SHP77 treated with DMSO at 0.1 percent for 48 hours (cell line): ENCODE measurements at places on chromosomes 1 and 21.

GRCh38 chr1:4086921-4087320 is 186.8 kb upstream of the C1orf174 start:
- DNase-seq, result no peak

- no peak for DNase-seq
These were observed 30.4 kb downstream of the H3-3A start for GRCh38 chr1:226092965-226093364.

DNA sequence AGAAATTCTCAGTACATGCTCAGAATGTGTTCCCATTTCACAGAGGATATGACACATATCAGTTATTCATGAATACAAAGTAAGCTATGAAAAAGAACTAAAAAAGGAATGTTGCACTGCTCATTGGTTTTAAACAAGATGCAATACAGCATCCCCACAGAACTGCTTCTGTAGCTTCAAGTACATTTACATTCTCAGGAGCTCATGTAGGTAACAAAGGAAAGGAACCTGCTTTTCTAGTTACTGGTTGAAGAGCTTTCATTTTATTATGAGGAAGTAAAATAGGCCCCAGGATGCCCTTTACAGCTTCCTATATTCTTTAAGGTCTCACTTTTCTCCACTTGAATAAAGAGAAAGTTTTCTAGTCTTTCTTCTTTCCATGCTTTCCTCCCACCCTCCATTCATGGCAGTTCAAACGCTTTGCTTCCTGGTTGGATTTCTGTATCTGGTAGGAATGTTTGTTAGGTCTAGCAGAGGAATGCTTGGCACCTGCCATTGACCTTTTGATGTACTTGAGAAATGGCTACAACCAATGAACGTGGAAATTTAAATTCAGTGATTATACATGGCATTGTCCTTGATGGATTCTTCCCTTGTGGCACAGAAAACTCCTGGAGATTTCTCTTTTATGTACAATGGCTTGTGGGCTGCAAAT is 27.1 kb upstream of the KCNK2 start:
- DNase-seq, result no peak

DNA sequence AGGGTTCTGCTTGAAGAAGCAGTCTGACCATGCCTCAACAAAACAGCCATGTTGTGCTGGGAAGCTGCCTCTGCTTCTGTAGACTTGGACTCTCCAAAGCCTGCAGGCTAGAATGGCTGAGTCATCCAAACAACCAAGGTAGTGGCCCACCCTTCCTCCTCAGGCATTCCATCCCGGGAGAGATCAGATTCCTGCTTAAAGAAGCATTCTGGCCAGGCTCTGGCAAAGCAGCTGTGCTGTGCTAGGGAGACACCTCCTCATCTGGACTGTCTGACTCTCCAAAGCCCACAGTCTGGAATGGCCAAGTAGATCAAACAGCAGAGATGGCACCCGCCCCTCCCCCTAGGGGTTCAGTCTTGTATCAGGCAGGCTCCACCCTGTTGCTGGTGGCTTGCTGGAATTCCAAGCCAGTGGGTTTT is 38.3 kb upstream of the F3 start:
- DNase-seq, result peak; percentile 47

DNA sequence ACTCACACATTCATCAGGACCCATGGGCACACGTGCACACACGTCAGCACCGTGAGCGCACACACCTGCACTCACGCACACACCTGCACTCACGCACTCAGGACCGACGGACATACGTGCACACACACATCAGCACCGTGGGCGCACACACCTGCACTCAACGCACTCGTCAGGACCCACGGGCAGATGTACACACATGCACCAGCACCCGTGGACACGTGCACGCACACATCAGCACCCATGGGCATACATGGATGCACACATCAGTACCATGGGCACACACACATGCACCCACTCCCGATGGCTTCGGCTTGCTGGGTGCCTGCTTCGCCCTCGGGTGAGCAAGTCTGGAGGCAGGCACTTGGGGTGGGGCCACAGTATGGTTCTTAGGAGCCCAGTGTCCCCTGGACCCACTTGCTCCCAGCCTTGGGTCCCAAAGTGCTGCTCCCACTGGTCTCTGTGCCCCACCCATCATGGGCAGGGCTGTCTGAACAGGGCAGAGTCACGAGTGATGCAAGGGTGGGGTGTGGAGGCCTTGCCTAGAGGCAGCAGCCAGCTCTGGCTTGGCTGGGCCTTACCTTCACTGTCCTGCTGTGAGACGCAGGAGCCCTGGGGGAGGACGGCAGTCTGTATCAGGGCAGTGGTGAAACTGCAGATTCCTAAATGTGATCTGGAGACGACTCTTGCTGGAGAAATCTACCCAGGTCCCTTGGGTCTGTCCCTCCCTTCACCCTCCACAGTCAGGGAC is 49.8 kb downstream of the SKI start:
- DNase-seq, result no peak

DNA sequence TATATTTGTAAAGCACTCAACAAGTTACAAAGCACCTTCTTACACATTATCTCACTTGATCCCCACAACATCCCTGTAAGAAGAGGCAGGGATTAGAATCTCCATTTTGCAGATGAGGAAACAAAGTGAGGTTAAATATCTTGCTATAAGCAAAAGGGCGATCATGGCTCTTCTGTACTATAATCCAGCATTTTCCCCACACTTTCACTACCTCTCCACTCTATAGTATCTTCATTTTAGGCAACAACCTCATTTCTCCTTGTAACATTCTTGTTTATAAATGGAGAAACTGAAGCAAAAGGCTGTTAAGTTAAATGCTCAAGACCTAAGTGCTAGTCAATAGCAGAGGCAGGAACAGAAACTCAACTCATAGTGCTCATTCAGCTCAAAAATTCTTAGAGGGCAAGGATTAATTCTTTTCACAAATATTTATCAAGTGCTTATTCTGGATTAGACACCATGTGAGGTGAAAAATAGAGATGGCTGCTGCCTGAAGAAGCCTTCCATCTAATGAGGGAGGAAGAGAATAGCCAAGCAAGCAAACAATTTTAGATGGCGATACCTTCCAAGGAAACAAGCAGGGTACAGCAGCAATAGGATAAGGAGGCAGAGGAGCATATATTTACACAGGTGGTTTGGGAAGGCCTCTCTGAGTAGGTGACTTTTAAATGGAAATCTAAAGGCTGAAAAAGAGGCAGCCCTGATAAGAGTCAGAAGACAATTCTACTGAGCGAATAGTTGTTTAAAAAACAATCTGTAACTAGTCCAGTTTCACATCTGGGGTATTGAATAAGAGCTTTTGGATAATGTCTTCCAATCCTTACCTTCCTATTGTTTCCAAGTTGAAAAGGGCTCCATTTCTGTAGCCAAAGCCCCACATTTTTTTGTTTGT is 3.5 kb downstream of the ERRFI1 start:
- DNase-seq, result no peak

DNA sequence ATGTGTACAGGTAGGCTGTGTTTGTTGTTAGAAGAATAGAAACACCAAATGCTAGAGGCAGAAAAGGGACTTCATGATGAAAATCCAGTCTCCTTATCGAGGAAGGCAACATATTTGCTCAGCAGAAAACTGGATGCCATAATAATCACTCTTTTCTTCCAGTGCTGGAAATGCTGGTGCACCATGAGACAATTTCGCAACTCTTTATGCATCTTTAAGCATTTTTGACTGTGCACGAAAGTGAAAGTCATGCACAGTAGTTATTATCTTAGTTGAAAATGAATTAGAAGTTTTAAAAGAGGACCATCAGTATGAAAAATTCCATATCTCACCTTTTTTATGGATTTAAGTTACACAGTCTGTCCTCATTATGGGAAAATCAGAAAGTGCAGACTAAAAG is 29.1 kb downstream of the SMYD2 start:
- DNase-seq, result no peak

DNA sequence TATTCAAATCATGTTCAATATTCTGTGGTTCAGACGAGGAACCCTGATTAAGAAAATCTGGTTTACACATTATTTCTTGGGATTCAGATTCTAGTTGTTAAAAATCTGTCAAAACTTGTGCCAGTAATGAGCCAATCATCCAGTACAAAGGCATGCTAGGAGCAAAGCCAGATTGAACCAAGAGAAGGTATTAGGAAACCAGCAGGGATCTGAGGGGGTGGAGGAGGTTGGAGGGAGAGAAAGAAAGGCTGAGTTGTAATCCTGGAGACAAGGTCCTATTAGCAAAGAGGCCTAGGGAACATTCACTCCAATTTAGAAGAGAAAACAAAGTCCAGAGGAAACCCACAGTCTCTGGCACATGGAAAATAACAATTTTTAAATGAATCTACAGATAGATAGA is 352.9 kb downstream of the LTN1 start:
- DNase-seq, result no peak

DNA sequence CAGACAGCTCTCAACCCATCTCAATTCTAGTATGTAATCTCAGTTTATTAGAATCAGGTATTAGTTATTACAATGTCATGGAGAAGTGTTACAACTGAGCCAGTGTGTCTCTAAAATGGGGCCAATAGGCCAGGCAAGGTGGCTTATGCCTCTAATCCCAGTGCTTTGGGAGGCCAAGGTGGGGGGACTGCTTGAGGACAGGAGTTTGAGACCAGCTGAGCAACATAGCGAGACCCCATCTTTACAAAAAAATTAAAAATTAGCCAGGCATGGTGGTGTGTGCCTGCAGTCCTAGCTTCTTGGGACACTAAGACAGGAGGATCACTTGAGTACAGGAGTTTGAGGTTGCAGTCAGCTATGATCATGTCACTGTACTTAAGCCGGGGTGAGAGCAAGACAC is 104.9 kb downstream of the BCAR3 start:
- no peak for DNase-seq

GRCh38 chr1:55635856-55636255 is 420.7 kb upstream of the USP24 start:
- no peak for DNase-seq

DNA sequence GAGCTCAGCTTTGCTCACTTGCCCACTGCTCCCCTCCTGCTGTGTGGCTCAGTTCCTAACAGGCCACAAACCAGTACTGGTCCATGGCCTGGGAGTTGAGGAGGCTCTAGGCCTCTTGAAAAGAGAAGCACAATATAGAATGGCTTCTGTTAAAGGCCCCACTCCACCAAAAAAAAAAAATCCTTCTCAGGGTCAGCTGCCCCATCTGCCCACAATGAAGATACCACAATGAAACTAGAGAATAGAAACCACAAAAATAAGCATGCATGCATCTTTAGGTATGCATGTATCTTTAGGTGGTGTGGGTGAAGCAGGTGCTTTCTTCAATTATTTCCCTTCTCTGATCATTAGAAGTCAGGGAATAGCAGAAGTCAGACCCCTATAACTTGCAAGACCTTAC is 620.4 kb upstream of the BEND5 start:
- no peak for DNase-seq

GRCh38 chr1:162712317-162713029 is 78.0 kb upstream of the HSD17B7 start:
- no peak for DNase-seq

- DNase-seq, result no peak
These were observed 75.1 kb upstream of the GNG4 start for GRCh38 chr1:235724730-235725129.

DNA sequence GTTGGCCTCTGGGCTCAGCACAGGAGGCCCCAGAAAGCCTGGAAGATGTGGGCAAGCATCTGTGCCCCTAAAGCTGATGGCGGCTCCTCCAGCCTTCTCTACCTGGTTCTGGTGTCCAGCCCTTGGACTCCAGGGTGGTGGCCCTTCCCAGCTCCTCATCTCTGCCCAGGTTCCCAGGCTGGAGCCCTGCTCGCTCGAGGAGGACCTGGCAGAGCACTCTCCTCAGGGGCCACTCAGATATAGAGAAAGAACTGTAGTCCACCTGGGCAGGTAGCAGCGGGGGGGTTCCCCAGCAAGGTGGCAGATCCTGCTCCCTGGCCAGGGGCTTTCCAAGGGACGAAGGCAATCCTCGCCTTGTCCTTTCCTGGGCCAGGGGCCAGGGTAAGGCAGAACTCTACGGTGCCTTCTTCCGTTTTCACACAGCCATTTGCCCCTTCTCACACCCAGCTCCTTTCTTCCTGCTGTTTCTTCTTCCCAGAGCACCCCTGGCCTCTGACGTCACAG is 18.9 kb downstream of the WNT4 start:
- no peak for DNase-seq

- no peak for DNase-seq
These were observed 6.7 kb upstream of the CFAP126 start for GRCh38 chr1:161374373-161374772.

- DNase-seq, result no peak
These were observed 4.2 kb downstream of the WNT9A start for GRCh38 chr1:227943381-227944089.
